NCI-H2029 treated with DMSO at 0.1 percent for 48 hours (cell line): ENCODE measurements at places on chromosomes 6 and 20.

DNA sequence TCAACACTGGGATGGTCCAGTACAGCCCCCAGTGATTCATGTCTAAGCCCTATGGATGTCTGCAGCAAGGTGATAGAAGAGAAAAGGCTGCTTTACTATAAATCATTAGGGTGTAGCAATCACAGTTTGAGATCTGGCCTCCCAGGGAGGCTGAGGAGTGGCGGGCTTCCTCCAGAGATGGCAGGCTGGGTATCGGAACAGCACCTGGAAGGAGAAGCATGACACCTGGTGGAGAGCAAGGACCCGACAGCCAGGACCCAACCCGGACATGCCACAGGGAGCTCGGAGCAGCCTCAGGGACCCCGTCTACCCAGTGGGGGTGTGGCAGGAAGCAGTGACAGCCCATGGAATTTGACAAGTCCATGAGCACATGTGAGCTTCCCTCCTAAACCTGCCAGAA is 114.8 kb upstream of the CD93 start:
- DNase-seq = no peak

- DNase-seq = no peak
These were observed 556.0 kb upstream of the JAG1 start for GRCh38 chr20:11229772-11230171.

DNA sequence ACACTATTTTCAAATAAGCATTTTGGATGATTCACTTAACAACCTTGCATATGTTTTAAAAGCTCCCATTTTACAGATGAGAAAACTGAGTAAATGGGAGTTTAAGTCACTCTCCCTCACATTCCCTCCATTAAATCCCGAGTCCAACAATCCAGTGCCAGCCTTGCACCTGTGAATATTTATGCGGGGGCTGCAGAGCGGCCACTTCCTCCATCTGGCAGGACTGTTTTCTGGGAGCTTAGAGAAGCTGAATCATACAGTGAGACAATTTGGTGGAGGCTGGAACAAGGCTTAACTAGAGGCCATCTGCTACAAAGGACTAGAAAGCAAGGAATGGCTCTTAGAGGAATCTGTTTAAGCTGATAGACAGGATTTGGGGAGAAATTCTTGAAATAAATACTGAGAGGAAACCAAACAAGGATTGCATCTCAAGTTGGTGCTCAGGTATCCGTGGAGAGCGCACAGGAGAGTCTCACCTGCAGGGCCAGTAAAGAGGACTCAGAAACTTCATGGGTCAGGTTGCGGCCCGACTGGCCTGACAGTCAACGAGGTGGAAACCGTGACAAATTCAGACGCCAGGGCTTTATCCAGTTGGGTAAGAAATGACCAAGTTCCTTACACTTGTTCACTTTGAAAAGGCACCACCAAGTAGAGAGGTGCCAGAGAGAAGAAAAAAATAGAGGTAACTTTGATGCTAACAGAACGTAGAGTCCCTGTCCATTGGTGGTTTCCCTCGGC is 478.5 kb downstream of the QKI start:
- no peak for DNase-seq

GRCh38 chr6:122696079-122696478 is 83.4 kb upstream of the FABP7 start:
- DNase-seq = no peak
